ENCODE measurements at places on chromosomes 11 and 22.

DNA sequence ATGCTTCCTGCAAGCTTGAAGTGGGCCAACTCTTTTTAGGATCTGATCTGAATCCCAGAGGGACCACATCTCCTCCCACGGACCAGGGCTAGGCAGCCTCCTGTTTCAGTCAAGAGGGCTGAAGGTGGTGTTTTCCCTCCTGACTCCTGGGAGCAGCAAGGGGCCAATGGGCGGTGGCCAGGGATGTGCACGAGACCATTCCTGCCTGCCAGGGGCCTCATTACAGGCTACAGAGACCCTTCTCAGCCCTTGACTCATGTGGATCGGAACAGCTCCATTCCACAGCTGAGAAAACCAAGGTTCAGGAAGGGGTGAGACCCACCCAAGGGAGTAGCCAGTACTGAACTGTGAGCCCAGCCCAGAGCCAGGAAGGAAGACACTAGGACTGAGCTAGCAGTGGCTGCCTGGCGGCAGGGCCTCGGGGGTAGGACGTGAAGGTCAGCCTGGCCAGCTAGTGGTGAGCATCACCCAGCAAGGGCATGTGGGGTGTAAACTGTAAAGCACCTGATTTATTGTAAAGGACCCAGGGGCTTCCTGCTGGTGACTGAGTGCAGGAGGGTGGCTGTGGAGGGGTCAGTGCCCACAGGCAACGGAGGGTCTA lies 3.4 kb upstream of the P2RY6 start:
- DNase-seq: no peak

- no peak for DNase-seq
Observed at GRCh38 chr11:112412383-112412782, 151.7 kb upstream of the PLET1 start.

DNA sequence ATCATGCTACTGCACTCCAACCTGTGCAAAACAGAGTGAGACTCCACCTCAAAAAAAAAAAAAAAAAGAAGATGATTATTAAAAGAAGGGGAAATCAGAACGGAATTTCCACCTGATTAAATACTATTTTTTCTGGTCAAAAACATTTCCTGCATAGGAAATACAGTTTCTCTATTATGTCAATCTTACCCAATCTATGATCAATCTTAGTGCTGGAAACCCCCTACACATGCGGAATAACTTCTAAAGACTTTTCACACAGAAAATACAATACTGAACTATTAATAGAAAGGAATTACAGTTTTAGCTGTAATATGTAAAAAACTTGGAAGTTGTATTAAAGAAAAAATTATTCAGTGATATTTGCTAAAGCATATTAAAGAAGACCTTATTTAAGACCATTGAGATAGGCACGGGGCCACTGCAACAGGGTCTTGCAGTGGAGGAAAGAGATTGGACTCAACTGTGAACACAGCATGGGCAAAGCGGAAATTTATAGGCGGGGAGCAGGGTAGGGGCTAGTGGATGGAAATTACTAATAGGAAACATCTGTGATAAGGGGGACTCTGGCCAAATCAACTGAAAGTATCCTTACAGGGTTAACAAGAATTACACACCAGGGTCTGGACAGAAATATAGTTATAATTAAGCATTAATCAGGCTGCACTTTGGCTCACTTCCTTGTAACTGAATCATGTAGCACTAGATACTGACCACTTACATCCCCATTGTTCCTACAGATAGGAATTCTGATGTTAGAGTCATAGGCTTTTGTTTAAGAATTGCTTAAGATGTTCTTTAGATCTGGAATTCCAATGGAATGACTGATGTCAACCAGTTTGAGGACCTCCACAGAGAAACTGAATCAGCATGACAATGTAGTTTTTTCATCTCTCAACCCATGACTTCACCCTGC lies 411.5 kb upstream of the DDI1 start:
- DNase-seq: no peak

- no peak for DNase-seq
Observed at GRCh38 chr22:42905217-42905616, 48.1 kb upstream of the ARFGAP3 start.

- no peak for DNase-seq
Observed at GRCh38 chr11:96051820-96052219, 127.9 kb upstream of the MTMR2 start.

GRCh38 chr11:62854013-62854824 lies 14.8 kb upstream of the WDR74 start:
- no peak for DNase-seq

GRCh38 chr11:60563553-60564235 lies 48.5 kb downstream of the MS4A13 start:
- no peak for DNase-seq

GRCh38 chr22:28942801-28943500 lies 59.6 kb downstream of the ZNRF3 start:
- no peak for DNase-seq

GRCh38 chr11:86722006-86722405 lies 49.6 kb upstream of the ME3 start:
- DNase-seq: no peak

GRCh38 chr11:76654980-76655379 lies 15.6 kb downstream of the LRRC32 start:
- no peak for DNase-seq

GRCh38 chr22:20656902-20657836 lies 116.7 kb upstream of the SERPIND1 start:
- DNase-seq: peak; percentile 36

- DNase-seq: no peak
Observed at GRCh38 chr22:32319861-32320406, 37.7 kb upstream of the RFPL3 start.

DNA sequence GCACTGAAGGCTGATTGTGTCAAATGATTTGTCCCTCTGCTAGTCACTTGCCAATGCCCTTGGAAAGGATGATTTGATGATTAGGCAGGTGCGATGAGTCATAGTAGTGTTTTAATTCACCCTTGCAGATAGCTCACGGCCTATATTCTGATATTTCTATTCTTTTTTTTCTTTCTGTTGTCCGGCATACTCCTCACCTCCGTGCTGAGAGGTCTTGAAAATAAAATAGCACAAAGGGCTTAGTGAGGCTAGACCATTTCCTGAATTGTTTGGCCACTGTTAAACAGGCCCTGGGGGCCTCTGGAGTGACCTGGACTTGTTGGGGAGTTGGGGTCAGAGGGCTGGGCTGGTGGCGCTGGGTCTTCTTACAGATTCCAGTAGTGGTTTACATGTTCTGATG lies 99.8 kb downstream of the ZBTB16 start:
- DNase-seq: no peak
